ENCODE measurements at places on chromosomes 1 and 21.

- no peak for DNase-seq
Measured at GRCh38 chr1:11524465-11525150, 45.7 kb downstream of the DISP3 start.

- DNase-seq: no peak
Measured at GRCh38 chr1:65190229-65190628, 42.2 kb downstream of the AK4 start.

DNA sequence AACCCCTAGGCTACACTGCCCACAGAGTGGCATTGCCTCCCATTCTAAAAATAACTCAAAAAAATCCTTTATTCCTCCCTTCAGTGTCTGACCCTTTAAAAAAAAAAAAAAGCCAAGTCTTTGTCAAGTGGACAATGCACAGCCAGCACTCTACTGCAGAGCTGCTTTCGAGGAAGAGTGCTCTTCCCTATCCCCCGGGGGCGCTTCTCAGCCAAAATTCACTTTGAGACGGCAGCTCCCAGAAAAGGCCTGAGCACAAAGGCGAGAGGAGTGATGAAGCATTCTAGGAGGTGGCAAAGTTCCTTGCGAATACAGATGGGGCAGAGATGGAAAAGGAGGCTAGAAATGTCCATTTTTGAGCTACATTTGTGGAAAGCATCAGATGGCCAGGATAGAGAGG lies 23.3 kb downstream of the EPHA10 start:
- DNase-seq: no peak

DNA sequence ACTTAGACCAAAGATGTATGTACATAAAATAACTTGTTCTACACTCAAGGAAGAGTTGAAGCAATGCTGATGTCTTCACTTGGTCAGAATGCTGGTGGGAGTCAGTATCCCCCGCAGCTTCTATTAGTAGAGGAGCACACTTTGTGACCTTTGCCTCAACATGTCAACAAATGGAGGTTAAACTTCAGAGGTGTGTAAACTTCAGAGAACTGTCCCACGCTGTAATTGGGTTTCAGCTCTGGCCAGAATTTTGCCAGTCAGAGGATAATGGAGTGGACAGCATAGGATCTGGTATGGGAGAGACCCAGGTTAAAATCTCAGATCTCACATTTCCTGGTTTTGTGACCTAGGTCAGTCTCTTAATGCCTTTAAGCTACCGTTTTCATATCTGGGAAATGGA lies 107.6 kb upstream of the ZNF644 start:
- DNase-seq: no peak

- peak; percentile 69 for DNase-seq
Measured at GRCh38 chr1:38608202-38608864, 251.2 kb downstream of the RRAGC start.

GRCh38 chr1:228190778-228191177 lies 17.1 kb upstream of the OBSCN start:
- no peak for DNase-seq

DNA sequence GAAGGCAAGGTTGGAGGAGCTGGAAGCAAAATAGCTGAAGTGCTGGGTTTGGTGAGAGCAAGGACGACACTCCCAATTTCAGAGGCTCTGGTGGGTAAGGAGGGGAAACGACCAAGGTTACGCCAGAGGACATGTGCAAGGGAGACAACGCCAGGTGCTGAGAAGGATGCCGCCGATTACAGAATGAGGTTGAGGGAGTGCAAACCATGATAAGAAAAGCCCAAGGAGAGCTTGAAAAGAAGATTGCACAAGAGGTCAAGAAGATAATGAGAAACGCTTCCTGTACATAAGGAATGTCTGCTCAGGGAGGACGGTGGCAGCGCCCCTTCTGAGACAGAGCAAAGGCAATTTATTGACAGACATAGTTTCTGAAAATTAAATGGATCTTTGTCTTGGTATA lies 382.0 kb upstream of the PROX1 start:
- no peak for DNase-seq

DNA sequence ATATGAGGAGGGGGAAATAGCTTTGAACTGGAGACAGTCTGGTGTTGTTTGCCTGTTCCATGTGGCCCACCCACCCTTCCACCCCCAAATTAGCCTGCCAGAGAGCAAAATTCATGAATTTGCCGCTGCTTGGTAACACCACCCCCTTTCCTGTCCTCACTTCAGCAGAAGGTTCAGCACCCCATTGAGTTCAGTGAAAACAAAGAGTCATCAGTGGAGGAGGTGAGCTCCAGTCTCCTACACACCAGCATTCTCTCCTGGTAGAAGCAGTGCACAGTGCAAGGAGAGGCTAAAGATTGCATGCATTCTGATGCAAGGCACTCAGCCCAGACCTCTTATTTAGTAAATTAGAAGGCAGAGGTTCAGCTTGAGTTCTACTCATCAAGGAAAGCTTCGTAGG lies 99.7 kb upstream of the DYNLT5 start:
- no peak for DNase-seq

- no peak for DNase-seq
Measured at GRCh38 chr1:23178414-23178813, 9.8 kb upstream of the LUZP1 start.

DNA sequence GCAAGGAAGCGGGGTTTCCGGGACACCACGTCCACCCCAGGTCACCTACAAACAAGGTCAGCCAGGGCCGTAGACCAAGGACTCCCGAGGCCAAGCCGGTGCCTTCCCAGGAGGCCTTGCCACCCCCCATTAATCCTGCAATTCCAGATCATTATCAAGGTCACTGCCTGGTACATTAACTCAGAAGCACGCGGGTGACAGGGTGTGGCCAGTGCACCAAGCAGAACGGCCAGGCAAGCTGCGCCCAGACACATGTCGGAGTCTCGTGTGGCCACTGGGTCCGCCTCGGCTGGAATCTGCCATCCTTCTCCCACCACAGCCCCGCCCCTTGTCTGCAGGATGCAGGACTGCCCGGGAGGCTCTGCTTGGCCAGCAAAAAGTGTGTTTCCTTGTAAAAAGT lies 144.7 kb downstream of the PRDM16 start:
- no peak for DNase-seq

DNA sequence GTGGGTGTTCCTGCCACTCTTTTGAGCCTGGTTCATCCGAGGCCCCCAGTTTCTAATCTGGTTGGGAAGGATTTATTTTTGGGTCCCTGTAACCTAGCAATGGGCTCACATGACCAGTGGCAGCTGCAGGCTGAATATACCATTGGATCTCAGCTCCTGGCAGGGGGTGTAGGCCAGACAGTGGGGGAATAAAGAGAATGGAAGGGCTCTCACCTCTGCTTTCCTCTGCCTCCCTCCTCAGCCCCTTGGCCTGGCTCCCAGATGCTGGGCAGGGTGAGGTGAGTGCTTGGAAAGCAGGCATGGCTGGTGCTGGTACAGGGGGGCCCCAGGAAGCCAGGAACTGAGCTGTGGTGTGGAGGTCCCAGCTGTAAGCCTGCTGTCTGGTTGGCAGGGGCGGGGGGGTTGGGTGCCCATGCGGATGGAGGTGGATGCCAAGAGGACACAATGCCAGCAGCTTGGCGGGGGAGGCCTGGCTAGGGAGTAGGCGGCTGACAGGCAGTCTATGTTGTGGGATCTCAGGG lies 3.6 kb upstream of the GPR61 start:
- no peak for DNase-seq

GRCh38 chr1:16992675-16993074 lies 12.3 kb upstream of the MFAP2 start:
- no peak for DNase-seq

GRCh38 chr1:79448426-79448825 lies 441.9 kb upstream of the ADGRL4 start:
- no peak for DNase-seq

DNA sequence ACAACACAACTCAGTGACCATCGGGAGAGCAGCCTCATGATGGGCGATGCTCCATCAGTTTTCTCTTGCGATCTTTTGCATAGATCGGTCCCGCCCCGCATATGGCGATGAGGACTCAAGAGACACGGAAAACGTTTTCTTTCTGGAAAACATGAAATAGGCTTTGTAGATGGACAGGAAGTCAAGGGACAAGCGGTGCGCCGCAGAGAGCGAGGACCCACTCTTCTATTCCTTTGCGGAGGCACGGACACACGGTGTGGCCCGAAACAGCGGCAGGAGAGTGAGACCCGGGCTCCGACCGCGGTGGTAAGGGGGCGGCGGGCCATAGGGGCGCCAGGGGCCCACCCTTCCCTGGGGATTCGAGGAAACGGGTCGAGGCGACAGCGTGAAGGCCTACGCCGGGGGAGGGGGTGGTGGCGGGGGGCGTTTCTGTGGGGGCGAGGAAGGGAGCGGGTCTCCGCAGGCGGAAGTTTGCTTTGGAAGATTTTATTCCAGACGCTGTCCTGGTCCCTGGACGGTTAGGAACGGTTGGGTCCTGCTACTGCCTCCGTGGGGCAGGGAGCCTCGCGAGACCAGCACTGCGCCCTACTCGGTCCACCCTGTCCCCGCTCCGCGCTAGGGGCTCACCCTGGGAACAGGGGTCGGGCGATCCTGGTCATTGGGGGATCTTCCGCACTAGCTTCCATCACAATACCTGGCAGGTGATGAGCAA lies 796 bp upstream of the TDRKH start:
- DNase-seq: peak; percentile 9

DNA sequence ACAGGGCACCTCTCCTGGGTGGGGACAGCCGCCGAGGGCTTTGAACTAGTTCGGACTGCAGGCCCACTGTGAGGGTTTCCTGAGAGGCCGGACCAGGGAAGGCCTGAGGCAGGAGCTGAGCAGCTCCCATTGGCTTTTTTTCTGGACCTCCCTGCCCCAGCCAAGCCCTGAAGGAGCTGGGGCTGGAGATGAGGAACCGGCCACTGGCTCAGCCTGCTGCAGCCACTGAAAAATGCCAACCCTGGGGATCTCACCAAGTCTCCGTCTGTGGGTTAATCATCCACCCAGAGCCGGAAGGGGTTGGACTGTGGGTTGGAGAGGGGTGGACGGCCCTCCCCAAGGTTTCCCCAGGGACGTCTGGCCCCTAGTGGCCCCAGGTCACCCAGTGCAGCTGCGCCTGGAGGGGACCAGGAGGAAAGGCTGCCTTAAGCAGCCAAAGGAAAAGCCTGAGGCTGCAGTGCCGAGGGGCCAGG lies 2.5 kb downstream of the VWA1 start:
- DNase-seq: no peak

- DNase-seq: no peak
Measured at GRCh38 chr1:46341222-46342083, 846 bp downstream of the NSUN4 start.

DNA sequence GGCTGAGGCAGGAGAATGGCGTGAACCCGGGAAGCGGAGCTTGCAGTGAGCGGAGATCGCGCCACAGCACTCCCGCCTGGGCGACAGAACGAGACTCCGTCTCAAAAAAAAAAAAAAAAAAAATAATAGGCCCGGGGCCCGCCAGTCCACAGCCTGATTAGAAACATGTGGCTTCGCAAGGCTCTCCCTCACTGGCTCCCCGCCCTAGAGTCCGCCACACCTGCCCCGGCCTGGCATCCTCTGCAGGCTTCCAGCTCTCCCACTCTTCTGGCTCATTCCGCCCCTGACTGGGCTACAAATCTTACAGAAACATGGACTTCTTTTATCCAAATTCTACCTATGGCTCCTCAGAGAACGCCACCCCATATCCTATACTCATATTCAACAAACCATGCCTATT lies 32.4 kb downstream of the PGBD5 start:
- DNase-seq: no peak

DNA sequence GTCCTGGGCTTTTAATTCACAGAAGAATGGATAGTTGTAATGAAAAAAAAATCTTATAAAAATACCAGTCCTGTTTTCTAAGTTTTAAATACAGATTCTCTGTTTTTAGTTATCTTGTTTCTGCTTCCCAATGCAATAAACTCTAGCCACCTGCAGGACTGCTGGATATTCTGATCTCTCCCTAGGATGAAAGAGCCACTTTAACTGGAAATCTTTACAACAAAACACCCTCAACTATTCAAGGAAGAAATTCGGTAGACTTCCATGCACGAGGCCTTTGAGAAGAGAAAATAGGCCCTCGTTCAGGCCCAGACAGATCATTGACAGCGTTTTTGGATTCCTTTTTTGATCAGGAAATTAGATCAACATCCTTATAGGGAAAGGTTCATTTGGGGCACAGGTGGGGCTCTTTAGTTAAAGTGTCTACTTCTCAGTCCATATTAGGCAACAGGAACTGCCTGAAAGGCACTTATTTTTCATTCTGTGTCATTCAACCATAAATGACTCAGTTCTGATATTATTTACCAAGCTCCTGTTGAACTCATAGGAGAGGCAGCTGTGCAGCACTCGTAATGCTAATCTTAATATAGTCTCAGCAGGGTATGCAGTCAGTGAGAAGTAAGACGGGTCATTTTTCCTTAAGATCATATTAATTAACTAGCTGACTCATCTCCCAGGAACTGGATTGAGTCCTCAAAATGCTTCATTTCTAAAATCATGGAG lies 71.1 kb upstream of the ERRFI1 start:
- no peak for DNase-seq

- no peak for DNase-seq
Measured at GRCh38 chr1:153343811-153344717, 4.6 kb downstream of the PGLYRP4 start.

DNA sequence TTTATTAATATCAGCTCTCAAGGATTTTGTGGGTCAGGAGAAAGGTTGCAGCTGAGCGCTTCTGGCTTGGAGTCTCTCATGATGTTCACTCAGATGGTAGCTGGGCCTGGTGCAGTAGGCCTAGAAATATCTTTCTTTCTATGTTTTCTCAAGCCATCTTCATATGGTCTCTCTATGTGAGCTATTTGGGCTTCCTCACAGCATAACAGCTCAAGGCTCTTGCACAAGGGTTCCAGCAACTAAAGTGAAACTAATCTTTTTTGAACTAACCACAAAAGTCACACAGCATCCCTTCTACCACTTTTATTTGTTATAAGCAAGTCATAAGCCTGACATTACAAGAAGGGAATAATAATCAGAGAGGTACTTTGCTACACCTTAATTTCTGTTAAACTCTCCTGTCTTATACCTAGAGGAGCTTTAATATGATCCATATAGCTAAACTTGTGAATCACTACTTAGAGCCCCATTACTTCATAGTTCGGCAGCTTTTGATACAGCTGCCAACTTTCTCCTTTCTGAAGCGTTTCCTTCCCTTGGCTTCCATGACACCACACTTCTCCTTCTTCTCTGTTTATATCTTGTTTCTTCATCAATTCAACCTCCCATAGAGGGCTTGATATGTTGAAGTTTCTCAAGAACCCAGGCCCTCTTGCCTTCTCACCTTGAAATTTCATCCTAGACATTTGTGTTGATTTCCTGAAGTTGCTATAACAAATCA lies 720.2 kb downstream of the LTN1 start:
- no peak for DNase-seq

- DNase-seq: no peak
Measured at GRCh38 chr1:109732390-109732881, 8.4 kb downstream of the GSTM3 start.

- DNase-seq: no peak
Measured at GRCh38 chr1:42822800-42823392, 5.7 kb upstream of the SVBP start.
